Sciatic nerve (tissue), 2 donors: ENCODE measurements at places on chromosomes 7 and 10. TPM values are rescaled to one million over a fixed set of nuclear protein-coding genes. Genes with fewer than 3 reads are reported as not detected.

GRCh38 chr10:58003945-58004344 is 263.7 kb downstream of the IPMK start:
- no peak for DNase-seq

DNA sequence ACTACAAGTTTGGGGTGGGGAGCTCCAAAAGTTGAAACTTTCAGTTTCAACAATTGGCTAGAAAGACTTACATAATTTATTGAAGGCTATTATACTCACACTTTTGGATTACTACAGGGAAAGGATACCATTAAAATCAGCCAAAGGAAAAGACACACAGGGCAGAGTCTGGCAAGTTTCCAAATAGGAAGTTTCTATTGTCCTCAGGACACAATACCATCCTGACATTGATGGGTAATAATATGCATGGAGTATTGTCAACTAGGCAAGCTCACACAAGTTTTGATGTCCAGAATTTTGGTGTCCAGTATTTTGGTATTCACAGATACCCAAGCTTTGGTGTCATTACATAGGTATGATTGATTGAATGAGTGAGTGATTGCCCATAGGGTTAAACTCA is 872.6 kb upstream of the SORCS1 start:
- no peak for DNase-seq

DNA sequence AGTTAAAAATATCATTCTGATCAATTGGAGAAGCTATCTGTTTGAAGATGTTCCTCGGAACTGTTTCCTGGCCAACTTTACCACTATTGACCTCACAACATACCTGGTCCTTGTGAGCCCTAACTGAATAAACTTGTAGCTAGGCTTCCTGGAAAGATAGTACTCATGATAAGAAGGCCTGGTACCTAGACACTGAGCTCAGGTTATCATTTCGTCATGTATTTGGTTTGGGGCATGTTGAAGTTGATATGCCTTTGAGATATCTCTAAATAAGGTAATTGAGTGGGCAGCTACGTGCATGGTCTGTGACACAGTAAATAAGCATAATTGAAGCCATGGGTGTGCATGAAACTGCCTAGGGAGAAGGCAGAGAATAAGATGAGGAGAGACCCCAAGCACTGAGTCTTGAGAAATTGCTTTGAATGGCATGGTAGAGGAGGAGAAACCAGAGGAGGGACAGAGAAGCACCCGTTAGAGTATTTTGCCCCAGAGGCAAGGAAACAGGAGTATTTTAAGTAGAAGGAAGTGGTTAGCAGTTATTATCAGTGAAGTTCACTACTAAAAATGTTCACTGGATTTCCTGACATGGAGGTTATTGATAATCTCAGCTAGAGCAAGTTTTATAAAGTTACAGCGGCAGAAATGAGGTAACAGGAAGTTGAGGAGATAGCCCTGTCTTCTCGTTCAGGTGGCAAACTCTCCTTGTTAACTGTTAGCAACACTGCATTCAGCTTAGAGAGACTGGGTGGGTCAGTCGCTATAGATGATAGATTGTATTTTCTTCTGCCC is 55.6 kb downstream of the CC2D2B start:
- DNase-seq, result no peak

- DNase-seq, result no peak
These were observed 78.2 kb downstream of the VTI1A start for GRCh38 chr10:112525200-112525599.

GRCh38 chr10:87931836-87932230 is 68.4 kb downstream of the PTEN start:
- DNase-seq, result no peak

DNA sequence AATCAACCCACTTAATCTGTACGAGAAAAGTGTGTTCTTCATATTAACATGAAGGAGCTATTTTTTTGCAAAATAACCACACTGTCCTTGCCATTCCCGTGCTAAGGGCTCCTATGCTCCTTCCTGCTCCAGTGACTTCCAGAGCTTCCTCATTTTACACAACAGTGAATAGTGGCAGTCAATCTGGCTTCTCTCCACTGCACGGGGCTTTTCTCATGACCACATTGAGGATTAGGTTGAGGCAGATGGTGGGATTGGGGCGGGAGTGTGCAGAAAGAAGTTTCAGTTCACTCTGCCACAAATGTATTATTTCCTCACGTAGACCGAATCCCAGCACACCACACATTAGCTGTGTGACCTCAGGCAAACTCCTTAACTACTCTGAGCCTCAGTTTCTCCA is 235.1 kb downstream of the ARHGAP12 start:
- DNase-seq, result no peak

DNA sequence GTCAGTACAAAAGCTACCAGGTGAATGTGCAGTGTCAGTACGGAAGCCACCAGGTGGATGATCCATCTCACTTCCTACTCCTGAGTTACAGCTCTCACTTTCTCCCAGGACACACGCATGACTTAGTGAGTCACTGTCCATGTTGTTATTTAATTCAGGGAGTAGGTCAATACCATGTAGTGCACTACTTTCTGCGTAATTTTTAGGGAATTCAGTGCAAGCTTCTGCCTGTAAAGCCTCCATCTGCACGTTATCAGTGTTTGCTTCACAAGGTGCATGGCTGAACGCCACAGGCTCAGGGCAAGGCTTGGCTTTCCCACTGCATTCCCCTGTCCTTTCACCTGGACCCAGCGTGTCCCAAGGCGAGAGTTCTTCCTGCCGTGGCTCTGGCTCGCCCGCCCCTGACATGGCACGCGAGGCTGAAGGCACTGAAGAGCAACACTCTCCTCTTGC is 59.5 kb downstream of the LARP4B start:
- no peak for DNase-seq

GRCh38 chr7:71665716-71666115 is 533.8 kb downstream of the GALNT17 start:
- DNase-seq, result no peak

DNA sequence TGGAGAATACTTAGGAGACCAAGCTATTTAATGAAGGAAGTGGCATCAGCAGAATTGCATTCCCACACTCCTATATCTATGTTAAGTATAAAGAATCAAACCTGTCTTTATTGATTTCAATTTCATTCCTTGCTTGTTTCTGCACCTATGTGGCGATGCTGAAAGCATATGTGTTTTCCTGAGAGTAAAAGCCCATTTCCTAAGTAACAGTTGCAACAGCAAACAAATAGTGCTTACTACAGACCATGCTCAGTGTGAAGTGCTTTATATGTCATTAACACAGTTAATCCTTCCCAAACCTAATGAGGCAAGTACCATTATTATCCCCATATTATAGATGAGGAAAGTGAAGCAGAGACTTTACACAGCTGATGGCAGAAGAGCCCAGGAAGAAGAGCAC is 552.1 kb downstream of the PARD3 start:
- DNase-seq, result no peak

DNA sequence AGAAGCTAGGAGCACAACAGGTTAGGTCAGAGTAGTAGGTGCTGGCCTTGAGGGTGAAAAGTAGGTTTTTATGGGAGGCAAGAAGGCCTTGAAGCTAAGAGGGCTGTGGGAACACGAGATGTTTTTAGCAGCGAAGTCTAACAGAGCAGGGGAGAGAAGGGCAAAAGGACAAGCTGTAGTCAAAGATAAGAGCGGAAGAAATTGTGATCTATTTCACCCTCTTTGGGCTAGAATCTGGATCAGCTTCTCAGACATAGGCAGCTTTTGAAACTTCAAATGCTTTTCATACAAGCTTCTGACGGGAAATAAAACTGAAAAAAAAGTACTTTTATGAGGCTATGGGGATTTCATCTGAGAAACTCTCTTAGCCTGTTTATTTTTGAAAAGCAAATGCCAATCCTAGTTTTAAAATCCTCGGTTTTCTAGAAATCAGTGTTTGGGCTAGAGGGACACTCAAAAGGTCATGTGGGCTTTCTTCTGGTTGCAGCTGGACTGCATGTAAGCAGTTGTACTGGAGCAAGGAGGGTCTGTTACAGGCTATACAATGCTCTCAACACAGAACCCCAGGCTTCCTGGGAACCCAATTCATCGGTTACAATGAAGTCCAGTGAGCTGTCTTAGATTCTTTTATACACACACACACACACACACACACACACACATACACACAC is 83.6 kb downstream of the RNF216 start:
- DNase-seq, result no peak

GRCh38 chr10:114295393-114295792 is 56.3 kb downstream of the VWA2 start:
- DNase-seq, result no peak

NUTM2E gene
- total RNA-seq, result not detected

HYCC1 gene
- total RNA-seq, result 60.0 TPM

ALDH18A1 gene
- total RNA-seq, result 23.2 TPM

GNB2 gene
- total RNA-seq, result 179 TPM

ADRB1 gene
- total RNA-seq, result 0.76 TPM

IPMK gene
- 7.2 TPM for total RNA-seq

EVX1 gene
- not detected for total RNA-seq

FXYD4 gene
- not detected for total RNA-seq

PLAC9 gene
- 103 TPM for total RNA-seq
